Ovary (tissue), 10 donors: ENCODE measurements at places on chromosomes 1 and 21. TPM values are rescaled to one million over a fixed set of nuclear protein-coding genes. Genes with fewer than 3 reads are reported as not detected.

Gene TMEM61
- 0.60 TPM for total RNA-seq

Gene RNF186
- not detected for total RNA-seq

Gene DNAI4
- total RNA-seq, result 31.0 TPM

Gene TMEM52
- total RNA-seq, result 2.5 TPM

Gene OLIG2
- total RNA-seq, result not detected

Gene NLRP3
- 1.6 TPM for total RNA-seq

Gene EEIG2
- 10.7 TPM for total RNA-seq

Gene PCAT6
- total RNA-seq, result not detected

Gene LRRC39
- total RNA-seq, result 0.43 TPM

Gene GBP5
- total RNA-seq, result 1.7 TPM

Gene MPL
- total RNA-seq, result 0.48 TPM

Gene ADCY10
- 0.05 TPM for total RNA-seq

Gene CMPK1
- 52.5 TPM for total RNA-seq

DNA sequence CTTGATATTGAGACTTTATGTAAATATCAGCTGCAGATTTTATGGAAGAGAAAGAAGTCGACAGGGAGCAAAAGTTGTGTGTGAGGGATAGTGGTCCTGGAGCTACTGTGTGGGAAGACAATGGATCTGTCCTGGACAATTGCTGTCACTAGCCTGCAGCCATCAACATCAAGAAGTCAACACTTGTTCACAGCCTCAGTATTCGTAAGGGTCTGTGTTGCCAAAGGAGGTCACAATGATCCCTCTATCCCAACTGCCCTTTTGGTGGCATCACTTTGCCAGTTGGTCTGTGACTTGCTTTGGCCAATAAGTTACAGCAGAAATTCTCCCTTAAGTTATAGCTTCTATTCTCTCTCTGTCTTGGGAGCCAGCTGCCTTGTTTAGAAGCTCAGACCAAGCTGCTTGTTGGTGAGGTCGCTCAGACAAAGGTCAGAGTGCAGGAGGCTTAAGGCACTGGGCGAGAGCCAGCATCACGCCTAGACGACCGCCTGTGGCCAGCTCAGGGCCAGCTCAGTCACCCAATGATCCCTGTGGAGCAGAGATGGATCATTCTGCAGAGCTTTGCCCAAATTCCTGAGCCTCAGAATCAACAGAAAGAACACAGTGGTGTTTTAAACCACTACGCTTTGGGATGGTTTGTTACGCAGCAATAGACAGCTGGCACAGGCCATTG is 134.9 kb downstream of the RHOU start:
- no peak for DNase-seq

- no peak for DNase-seq
Observed at GRCh38 chr1:157652859-157653493, 47.6 kb downstream of the FCRL3 start.

GRCh38 chr1:27672750-27673112 is 739 bp upstream of the IFI6 start:
- no peak for DNase-seq

GRCh38 chr1:226987623-226988333 is 47.7 kb downstream of the COQ8A start:
- no peak for DNase-seq

- no peak for DNase-seq
Observed at GRCh38 chr1:9097947-9098705, 28.7 kb upstream of the SLC2A5 start.

DNA sequence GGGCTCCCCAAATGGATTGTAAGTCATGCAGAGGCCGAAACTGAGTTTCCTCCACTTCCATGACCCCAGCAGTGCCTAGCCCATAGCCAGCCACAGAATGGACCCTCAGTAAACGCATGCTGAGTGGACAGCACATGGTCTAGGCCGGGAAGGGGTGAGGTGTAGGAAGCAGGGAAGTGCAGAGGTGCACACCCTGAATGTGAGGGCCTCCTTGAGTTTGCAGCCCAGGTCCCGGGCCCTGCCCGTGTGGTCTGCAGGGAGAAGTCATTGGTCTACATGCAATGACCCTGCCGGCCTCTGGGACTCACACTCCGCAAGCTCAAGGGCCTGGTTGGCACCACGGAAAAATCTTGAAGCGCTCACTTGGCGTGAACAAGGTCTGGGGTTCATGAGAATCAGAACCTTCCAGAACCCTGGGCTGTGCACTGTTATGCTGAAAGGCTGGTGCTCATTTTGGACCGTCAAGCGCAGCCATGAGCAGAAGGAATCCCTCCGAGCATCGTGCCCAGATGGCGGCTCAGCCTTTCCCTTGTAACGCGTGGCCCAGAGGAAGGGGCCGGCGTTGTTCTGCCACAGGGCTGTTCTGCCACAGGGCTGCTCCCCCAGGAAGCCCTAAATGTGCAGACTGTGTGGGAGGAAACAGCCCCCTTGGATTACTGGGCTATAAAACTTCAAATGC is 66.4 kb downstream of the PSMG1 start:
- no peak for DNase-seq

DNA sequence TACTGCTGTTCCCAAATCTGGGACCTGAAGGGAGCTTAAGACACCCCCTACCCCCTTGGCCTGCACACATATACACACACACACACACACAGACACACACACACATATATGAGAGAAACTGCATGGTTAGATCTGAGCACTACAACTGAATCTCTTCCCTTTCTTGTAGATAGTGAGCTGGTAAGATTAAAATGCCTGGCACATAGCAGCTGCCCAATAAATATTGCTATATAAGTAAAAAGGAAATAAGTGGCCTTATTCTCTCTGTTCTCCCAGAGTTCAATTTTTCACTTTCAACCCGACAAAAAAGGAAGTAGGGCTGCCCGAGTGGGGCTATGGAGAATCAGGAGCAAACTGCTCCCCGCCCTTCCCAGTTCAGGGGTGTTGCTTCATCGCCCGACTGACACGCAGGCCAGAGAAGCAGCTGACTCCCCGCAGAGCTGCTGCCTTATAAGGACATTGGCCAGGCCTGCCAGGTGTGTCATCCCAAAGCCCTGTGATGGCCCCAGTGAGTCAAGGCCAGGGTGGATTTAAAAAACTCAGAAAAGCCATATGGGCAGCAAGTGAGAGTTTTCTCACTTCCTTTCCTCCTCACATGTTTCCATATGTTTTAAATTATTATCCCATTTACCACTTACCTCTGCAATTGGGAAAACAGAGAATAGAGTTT is 106.5 kb upstream of the SLC44A3 start:
- peak; percentile 78 for DNase-seq

DNA sequence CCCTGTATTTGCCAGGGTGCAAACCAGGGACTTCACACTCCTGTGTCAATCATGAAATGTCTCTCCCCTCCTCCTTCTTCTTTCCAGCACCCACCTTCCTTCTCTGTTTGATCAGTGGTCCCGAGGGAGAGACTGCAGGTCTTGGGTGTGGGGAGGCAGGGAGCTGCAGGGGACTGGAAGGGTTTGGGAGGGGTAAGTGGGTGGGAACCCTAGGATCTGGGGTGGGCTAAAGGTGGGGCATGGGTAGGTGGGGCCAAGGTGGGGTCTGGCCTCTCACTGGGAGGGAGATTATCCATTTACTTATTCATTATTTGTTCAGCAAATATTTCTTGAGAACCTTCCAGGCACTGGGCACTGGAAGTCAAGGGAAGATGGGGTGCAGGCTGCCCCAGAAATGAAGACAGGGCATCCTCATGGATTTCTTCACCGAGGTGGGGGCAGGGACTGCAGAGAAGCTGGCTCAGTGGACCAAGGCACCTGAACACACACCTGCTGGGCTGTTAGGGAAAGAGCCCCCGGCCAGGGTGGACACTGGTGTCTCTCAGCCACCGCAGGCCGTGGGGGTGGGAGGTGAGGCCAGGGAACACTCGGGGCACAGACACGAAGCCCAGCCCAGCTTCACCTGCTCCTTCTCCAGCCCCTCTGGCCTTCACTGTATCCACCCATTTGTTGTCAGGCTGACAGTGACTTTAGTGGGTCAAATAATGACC is 193.9 kb upstream of the C1orf174 start:
- no peak for DNase-seq

DNA sequence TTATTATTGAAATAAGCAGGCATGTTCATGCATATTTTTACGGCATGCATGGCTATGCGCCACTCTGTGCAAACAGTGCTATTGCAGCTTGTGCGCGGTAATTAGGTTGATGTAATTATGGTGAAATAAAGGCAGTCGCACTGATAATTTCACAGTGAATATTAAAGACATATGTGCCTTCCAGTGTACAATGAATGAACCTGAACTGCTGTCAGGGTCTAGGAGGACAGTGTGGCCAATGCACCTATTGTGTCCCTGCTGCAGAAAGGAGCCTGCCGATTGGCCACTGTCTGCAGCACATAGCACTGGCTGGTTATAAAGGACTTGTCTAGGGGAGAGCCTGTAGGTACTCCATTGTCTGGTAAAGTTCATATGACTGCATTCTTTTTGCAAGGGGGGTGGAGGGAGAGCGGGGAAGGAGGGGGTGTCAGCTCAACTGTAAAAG is 340.4 kb downstream of the USP25 start:
- DNase-seq, result no peak

DNA sequence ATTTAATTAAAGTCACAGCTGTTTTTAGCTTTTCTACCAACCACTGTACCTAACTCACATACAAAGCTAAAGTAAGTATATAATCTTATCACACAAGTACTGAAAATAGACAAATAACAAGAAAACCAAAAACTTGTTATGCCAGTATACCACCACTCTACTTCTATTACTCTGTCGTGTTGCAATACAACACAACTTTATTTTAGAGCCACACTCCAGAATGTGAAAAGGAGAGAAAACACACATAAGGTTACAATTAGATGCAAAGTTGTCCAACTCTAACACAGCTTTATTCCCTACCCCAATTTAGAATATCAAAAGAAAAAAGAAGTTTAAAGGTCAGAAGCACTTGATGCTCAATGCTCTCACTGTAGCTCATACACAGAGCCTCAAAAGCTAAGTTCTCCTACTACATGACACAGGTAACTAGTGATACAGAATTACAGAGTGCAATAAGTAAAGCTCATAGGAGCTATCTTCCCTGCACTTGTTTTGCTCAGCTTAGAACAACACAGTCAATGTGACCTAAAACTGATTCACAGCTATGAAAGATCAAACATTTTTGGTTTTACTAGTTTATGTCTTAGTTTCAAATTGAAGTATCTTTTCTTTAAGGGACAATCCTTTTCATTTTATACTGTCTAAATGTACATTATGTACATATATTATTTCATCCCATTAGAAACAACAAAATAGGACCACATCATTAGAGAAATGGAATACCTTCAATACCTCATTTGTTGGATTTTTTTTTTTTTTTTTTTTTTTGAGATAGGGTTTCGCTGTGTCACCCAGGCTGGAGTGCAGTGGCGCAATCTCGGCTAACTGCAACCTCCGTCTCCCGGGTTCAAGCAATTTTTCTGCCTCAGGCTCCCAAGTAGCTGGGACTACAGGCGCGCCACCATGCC is 29.2 kb downstream of the EYA3 start:
- DNase-seq, result no peak

DNA sequence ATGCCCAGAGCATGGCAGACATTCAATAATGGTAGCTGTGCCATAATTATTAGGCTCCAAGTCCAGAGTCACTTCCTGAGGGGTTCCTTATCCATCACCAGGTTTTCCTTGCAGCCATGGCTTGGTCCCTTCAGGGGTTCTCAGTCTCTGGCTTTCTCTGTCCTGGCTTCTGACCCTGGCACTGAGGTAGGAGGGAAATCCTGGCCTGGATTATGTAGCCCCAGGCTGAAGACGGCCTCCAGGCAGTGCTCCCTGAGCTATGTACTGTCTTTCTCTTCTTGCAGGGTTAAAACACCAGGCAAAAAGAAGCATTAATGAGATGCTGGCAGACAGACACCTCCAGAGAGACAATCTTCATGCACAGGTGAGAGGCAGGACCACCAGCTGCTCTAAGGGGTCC is 9.5 kb upstream of the PADI3 start:
- peak; percentile 43 for DNase-seq

DNA sequence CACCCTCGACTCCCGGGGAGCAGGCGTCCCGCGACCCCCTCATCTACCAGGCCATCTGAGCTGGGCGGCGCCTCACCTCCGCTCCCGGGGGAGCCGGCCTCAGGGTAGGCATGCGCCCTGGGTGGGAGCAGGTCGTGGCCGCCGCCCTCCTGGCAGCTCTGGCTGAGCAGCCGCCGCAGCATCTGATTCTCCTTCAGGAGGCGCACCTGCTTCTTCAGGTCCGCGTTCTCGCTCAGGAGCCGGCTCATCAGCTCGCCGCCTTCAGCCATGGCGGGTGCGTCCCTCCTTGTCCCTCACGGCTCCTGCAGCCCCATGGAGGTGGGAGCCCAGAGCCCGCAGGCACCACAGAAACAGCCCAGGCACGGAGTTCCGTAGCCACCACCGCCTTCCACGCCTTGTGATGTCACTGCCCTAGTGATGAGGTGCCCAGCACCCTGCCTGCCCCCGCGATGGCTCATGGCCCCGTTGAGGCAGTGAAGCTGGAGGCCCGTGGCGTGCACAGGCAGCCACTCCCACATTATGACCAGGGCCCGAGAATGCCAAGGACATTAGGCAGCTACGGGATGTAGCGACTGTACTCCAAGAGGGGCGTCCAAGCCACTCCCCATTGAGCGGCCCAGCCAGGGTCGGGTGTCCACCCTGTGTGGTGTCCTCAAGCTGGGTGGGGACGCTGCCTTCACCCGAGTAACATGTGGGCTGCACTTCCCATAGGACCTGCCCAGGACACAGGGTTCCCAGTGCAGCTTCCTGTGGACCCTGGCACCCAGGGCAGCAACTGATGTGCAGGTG is 1.5 kb downstream of the SPATC1L start:
- DNase-seq, result peak; percentile 63

DNA sequence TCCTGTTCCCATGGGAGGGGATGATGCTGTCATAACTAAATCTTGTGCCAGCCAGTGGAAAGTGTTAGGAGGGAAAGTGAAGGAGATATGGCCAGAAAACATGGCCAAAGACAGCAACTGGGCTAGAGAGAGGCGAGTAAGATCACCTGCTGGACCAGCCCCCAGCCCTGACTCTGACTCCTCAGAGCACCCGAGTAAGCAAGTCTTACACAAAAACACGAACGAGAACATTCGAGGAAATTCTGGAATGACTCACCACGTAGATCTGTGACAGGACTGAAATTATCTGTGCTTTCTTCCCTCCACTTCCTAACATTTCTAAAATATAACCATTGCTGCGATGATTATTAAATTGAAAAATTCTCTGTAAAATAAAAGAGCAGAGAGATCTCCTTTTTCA is 9.2 kb downstream of the ZNF496 start:
- DNase-seq, result no peak

- no peak for DNase-seq
Observed at GRCh38 chr1:89989799-89990198, 5.1 kb upstream of the ZNF326 start.

- DNase-seq, result no peak
Observed at GRCh38 chr1:225565847-225566246, 87.1 kb downstream of the ENAH start.

GRCh38 chr1:55443175-55443915 is 228.2 kb upstream of the USP24 start:
- peak; percentile 70 for DNase-seq

- no peak for DNase-seq
Observed at GRCh38 chr1:98500324-98500723, 161.2 kb upstream of the SNX7 start.
